ENCODE measurements at places on chromosomes 11 and 22.
A peak's percentile ranks its signal among the peaks of the same experiment; 100 is the strongest.

GRCh38 chr11:96990914-96991313 is 601.1 kb downstream of the JRKL start:
- no peak for DNase-seq

DNA sequence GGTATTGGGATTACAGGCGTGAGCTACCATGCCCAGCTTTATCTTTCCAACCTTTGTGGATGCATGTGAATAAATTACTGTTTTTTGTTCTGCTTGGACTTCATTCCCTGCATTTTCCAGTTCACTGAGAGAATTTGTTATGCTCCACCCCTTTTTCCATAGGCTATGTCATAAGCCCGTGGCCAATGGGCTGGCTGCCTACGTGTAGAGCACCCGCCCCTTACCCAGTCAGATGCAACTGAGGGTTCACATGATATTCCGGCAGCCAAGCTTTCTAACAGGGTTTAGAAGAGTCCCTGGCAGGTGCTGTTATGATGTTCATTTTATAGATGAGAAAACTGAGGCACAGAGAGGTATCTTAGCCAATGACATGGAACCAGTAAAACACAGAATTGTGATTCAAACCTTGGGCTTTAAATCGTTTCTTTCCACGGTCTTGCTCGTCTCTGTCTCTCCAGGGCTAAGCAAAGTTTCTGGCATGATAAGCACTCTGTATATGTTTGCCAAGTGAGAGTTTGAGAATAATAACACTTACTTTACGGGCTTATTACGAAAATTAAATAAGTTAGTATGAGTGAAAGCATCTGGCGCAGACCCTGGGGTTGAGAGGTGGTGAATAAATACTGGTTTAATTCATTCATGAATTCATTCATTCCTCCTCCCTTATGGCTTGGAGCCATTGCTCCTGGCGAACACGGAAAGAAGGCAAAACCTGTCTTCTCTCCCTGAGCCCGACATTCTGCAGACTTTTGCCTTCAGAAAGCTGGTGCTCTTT is 42.4 kb upstream of the RASD2 start:
- DNase-seq: no peak

DNA sequence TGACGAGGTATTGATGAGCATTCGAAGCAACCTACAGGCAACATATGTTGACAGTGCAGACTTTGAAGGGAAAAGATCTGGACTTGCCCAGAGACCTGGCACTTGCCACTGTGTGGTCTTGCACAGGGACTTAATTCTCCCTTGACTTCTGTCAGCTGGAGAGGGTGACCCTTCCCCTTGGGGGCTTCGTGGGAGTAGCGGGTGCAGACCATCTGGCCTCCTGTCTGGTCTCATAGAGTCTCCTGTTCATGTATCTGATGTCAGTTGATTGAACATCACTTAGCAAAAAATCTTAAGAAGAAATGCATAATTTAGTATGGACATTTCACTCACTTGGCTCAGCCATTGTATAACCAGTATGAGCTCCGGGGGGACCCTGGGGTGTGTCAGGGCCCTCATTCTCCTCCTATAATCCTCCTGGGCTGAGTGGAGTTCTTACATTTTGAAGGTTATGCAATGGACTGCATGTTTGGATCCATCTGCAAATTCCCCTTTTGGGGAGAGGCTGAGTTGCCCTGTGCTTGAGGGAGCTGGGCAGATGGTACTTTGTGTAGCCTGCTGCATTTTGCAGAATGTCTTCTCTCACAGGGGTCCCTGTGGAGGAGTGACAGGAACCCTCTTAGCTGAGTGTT is 13.0 kb downstream of the BCR start:
- peak; percentile 67 for DNase-seq

- no peak for DNase-seq
Measured at GRCh38 chr11:119421351-119421750, 1.6 kb downstream of the THY1 start.

DNA sequence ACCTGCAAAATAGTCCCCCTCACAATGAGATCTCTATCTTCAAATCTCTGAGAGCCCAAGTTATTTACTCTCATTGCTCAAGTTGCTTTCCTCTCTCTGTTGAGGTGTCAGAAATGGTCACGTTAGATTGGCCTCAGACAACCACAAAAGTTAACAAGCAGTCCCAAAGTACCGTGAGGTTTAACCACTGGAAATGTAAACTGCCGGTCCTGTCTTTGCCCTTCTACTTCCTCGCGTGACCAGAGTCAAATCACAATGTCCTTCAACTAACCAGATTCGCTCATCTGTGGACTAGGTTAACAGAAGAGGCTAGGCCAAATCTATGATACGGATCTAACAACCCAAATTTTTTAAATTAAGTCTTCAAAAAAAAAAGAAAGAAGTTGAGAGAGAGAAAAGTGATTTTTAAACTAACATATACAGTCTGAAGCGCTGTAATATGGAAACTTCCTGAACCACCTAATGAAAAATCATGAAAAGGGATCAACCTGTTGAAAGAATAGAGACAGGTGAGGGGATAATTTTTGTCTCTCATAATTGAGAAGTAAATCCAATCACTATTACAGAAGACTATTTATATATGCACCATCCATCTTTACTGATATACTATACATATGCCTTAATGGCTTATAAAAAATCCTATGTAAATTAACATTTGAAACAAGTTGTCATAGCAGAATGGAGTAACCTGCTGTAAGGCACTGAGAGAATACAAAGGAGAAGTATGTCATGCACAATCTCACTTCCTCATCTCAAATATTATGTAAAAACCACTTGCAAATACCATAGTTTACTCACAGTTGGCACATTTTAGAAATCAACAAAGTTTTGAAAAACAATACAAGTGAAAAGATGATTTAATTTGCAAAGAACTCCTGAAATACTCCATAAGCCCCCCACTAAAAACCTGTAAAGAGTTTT is 3.3 kb upstream of the JAML start:
- no peak for DNase-seq

DNA sequence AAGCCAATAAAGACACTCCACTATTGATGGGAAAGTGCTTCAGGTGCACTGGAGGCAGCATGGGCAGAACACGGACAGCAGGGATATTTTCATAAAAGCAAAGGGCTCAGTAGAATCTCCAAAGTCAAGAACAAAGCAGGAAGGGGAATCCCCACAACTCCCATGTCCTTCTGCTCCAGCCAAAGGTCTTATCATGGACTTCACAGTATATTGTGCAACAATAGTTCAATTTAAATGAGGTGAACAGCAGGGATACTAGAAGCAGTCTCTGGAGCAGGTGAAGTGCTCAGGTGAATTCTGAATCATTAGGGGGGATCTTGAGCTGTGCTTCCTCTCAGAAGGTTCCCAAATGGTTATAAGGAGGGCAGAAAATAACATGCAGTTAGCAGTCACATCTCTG is 6.6 kb upstream of the OR2D2 start:
- no peak for DNase-seq

DNA sequence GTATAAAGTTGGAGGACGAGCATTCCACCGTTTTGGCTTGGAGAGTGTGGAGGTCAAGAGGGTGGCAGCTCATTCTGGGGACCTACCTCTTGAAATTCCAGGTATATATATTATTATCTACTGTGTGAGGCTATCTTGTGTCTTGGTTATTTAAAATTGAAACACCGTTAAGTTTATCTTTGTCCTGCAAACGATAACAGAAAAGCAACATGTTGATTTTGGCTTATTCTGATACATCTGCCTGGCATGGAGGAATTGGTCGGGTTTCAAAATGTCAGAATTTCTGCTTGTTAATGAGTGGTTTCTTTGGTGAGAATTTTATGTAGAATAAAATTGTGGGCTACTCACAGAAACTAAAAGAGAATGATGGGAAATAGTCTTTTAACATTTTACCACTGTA is 54.4 kb downstream of the SVIP start:
- DNase-seq: no peak

- no peak for DNase-seq
Measured at GRCh38 chr11:76591416-76591815, 79.1 kb downstream of the LRRC32 start.

- no peak for DNase-seq
Measured at GRCh38 chr11:111367411-111368284, 11.4 kb downstream of the POU2AF1 start.

DNA sequence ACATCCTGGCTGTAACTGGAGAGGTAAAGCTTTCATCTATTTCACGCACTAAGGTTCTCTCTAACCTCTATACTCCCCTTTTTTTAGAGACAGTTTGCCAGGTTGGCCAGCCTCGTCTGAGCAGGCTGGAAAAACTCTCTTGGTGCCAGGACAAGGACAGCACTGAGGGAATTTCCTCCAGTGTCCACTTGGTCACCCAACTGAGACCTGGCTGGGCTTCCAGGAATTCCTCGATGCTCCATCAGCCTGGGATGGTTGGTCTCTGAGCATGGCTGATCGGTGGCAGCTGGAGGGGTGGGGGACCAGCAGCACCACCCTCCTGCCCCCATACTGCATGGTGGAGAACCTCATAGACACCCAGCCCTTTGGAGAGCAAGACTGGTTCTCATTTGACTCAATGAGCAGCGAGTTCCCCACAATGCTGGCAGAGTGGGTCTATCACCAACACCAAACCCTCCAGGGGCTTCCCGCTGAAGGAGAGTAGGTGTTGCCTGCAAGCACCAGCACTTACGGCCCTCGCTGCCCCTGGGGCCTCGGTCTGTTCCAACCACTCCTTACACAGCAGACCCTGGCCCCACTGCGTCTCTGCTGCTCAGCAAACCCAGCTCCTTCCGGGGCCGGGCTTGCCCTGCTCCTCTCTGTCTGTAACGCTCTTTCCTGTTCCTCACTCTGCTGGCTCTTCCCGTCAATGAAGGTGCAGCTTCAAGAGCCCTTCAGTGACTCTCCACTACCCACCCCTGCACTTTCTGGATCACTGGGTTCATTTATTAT is 122.2 kb downstream of the ST3GAL4 start:
- peak; percentile 44 for DNase-seq

GRCh38 chr11:44927174-44927661 is 23.5 kb downstream of the TP53I11 start:
- DNase-seq: peak; percentile 83

GRCh38 chr11:41613326-41613725 is 153.9 kb upstream of the LRRC4C start:
- DNase-seq: no peak

DNA sequence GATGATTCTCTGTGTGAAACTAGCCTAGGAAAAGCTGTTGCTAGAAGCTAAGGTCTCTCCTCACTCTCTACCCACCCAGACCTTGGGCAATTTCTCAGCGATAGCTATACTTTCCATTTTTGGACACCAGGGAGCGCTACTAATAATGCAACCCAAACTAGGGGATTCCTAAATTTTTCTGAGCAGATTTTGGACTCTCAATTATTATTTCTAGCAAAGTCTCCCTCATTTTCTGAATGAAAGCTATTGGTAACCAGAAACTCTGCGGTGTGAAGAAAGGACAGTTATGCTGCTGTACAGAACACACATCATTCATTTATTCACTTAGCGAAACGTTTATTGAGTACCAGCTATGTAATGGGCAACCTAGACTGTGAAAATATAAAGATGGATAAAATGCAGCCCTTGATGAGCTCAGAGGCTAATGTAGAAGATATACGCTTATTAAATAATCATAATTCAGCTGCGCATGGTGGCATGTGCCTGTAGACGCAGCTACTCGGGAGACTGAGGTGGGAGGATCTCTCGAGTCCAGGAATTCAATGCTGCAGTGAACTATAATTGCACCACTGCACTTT is 6.1 kb upstream of the STIM1 start:
- DNase-seq: no peak

DNA sequence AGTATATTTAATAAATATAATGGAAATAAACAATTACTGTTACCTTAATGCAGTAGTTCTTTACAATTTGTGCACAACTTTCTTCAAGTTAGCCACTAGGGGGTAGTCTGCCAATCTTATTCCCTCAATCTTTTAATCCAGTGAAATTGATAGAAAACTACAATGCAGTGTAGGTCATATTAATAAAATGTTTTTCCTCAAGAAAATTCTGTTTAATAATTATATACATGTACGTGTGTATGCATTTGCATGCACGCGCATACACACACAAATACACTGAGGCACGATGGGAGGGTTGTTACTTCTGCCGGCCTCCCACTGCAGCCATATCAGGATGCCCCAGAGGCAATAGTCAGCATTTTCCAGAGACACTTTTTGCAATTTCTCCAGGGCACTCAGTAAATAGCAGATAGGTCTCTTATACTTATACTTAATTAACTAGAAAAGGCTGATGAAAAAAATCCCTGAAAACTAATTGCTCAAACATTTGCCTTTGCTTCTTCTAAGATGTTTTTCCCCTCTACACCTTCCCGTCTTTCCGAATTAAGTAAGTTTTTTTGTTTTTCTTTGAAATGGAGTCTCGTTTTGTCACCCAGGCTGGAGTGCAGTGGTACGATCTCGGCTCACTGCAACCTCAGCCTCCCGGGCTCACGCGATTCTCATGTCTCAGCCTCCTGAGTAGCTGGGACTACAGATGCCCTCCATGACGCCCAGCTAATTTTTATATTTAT is 3.1 kb downstream of the GAB2 start:
- no peak for DNase-seq

DNA sequence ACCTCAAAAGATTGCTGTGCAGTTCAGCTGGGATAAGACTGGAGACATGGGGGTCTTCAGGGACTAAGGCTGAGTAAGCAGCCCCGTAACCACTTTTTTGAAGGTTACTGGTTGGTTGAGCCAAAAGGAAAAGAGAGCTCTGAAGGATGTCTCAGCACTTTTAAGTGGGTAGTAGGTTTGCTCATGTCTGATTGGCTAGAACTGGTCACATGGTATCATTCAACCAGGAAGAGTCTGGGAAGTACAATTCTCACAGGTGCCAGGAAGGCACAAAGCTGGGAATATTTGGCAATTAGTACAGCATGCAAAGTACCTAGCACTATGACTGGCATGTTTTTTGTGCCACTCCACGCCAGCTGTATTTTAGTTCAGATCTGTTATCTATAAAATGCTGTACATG is 58.1 kb downstream of the SNX19 start:
- DNase-seq: no peak

GRCh38 chr11:82639251-82639650 is 94.4 kb downstream of the FAM181B start:
- no peak for DNase-seq

DNA sequence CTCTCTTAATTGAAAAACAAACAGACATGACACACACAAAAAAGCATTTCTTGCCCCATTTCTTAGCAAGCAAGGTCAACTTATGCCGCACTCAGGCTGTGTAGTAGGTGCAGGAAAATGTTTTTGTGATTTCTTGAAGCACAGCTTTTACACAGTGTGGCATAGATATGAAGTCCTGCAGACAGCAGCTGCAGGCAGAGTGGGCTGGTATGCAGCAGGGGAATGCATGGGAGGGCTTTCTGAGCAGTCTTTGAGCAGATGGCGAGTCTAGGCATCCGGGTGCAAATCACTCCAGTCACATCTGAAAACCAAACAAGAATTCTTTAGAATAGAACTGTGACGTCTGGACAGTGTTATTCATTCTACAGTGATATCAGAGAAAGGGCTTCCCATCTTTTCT is 87.5 kb downstream of the BLID start:
- no peak for DNase-seq

DNA sequence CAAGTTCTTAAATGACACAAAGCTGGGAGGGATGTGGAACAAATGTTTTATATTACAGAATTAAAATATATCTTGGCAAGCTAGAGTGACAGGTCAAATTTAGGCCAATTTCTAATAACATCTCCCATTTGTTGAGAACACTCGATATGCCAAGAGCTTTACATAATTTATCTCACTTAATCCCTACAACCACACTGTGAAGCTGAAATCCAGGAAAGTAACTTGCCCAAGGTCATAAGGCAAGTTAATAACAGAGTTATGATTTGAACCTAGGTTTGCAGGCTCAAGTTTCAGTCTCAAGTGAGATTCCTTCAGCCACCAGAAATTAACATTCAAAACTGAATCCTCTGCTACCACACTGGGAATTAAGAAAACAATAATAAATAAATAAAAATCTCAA is 38.3 kb downstream of the RAB30 start:
- no peak for DNase-seq

- DNase-seq: no peak
Measured at GRCh38 chr22:17629173-17629489, 582 bp upstream of the ATP6V1E1 start.

All from retina (tissue), 1 donor.